ENCODE measurements at places on chromosomes 16 and 17.

DNA sequence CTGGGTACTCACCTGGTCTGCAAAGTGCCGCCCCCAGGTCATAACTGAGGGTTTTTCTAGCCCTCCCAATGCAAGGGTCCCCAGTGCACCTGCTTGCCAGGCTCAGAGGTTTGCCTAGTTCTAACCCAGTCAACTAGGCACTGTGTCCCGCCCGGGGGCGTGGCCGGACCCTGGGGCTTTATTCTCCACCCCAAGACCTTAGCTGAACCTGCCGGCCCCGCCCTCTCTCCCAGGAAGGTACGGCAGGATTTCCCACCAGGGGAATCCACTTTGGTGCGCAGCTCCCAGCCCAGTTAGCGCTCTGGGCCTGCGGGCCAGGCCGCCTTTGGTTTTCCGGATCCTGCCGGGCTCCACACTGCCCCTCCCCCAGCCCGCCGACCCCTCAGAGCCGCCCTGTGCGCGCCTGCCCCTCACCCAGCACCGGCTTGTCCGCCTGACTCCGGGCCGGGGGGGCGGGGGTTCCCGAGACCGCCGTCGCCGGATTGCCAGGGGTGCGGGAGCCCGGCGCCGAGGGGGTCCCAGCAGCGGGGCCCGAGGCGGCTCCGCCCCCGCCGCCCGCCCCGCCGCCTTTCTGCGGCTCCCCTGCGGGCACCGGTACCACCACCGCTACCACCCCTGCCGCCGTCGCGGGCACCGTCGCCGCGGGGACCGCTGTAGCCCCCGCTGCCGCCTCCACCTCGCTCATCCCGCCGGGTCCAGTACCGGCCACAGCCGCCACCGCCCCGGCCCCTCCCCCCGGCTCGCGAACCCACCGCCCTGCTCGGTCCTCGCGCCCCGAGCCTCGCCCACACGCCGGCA lies 424 bp downstream of the YBX2 start:
- no peak for DNase-seq

DNA sequence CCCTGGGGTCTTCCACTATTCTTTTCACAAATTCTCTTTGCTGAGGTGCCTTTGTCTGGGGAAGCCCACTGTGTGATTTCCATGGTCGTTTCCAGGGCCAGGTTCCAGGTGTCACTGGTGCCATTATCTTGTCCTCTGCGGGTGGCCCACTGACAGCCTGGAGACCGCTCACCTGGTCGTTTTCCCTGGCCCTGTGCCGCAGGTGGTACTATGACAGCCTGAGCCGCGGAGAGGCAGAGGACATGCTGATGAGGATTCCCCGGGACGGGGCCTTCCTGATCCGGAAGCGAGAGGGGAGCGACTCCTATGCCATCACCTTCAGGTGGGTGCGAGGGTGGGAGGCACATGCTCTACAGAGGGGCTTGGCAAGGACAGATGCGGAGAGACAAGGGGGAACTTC lies 98.9 kb downstream of the SDR42E1 start:
- DNase-seq: no peak

GRCh38 chr16:7025616-7026190 lies 306.9 kb upstream of the RBFOX1 start:
- DNase-seq: peak; percentile 4

DNA sequence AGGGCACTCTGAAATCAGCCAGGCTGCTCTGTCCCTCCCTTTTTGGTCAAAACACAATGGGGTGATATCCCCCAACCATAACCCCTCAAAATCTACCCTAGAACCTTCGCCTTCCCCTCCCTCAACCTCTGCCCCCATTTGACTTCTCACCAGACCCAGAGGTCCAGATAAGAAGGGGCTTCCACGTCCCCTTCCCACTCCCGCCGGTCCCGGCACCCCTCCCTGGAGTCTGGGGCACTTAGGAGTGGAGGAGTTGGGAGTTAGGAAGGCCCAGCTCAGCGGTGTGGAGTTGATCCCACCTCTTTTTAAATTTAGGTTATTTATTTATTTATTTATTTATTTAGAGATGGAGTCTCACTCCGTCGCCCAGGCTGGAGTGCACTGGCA lies 619 bp upstream of the TMEM92 start:
- DNase-seq: no peak

DNA sequence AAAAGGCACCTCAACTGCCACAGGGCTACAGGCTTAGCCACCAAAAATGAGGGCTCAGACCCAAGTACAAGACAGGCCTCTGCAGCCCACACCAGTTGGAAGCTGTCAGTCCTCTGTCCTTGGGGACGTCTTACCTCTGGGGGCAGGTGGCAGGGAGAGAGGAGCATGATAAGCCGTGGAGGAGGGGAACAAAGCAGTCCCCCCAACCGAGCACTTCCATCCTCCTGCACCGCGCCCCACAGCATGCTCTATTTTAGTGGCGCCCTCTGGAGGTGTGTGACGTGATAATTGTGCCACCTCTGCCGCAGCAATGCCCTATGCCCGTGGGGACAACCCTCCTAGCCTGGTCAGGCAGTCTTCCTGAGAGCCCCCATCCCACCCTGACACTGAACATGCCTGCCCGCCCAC lies 13.6 kb downstream of the G6PC3 start:
- DNase-seq: no peak

Measured in NCI-H2029 (cell line).